ENCODE measurements at places on chromosomes 1 and 21. TPM values are rescaled to one million over a fixed set of nuclear protein-coding genes. Genes with fewer than 3 reads are reported as not detected.

- H3K4me1 ChIP-seq: no peaks in the 10 kb centered on the region
- DNase-seq: no peak
- no peaks in the 10 kb centered on the region for H3K27me3 ChIP-seq
- no peaks in the 10 kb centered on the region for H3K36me3 ChIP-seq
- H3K4me3 ChIP-seq: no peak overlapping the region
Measured at GRCh38 chr21:42755766-42756579, 102.6 kb downstream of the PDE9A start.

DNA sequence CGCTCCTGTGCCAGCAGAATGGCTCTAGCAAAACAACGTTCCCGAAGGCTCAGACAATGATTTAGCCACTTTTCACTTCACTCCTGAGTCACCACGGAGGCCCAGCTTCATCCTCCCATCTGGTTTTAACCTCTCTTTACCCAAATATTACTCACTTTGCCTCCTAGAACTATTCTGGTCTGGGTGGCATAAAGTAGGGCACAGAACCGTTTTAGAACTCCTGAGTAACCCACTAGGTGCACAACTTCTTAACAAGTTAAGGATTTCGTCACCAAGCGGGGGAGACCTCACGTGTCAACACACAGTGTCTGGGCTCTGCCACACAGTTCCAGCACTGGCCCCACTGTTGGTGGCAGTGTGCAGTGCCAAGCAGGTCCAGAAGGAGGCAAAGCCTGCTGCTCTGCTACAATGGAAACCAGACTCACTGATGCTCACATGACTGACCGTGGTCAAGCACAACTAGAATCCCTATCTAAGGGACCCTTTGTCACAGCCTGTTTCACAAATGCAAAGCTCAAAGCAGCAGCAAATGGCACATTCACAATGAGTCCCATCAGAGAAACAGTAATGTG lies 121.7 kb downstream of the SIPA1L2 start:
- H3K36me3 ChIP-seq: no peaks in the 10 kb centered on the region
- peaks cover 5% of the 10 kb centered on the region for H3K4me1 ChIP-seq
- peak; percentile 46 for DNase-seq
- no peak overlapping the region for H3K4me3 ChIP-seq
- H3K27ac ChIP-seq: no peak overlapping the region

DNA sequence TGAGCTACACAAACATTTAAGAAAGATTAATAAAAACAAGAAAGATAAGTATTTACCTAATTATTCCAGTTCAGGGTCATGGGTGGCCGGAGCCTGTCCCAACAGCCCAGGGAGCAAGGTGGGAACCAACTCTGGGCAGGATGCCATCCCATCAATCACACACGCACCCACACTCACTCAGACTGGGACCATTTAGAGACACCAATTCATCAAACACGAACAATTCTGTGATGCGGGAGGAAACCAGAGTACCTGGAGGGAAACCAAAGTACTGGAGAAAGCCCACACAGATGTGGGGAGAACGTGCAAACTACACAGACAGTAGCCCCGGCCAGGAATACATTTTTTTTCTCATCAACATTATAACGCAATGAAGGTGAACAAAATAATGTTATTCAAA lies 16.2 kb downstream of the WASF2 start:
- DNase-seq: no peak
- no peaks in the 10 kb centered on the region for H3K36me3 ChIP-seq
- no peaks in the 10 kb centered on the region for H3K27me3 ChIP-seq
- no peak overlapping the region for H3K4me3 ChIP-seq
- H3K27ac ChIP-seq: no peak overlapping the region

GRCh38 chr1:87136607-87137341 lies 191.9 kb upstream of the LMO4 start:
- H3K4me1 ChIP-seq: peaks cover 9% of the 10 kb centered on the region
- H3K4me3 ChIP-seq: no peak overlapping the region
- no peak overlapping the region for H3K27ac ChIP-seq
- no peak for DNase-seq

DNA sequence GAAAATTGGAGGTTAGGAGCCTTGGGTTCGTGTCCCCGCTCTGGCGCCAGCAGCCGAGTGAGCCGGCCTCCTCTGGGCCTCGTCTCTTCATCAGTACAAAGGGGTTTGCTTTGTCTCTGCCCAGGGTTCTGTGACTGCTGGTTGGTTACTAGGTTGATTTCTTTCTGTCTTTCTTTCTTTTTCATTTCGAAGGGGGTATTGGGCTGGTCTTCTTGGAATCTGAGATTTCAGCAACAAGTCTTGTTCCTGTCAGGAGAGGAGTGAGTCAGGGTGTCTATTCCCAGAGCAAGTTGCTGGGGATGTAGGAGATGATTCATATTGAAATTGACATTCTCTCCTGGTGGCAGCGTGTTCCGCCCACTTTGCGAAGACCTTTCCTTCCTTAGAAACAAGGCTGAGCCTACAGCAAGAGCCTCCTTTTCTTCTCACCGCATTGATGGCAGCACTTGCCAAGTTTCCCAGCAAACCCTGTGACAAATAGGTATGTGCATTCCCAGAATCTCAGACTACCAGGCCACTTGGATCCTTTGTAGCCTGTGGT lies 79.2 kb downstream of the MAN1C1 start:
- H3K27ac ChIP-seq: peak overlapping the region; percentile 84
- DNase-seq: peak; percentile 98
- H3K27me3 ChIP-seq: no peaks in the 10 kb centered on the region
- peak overlapping the region; percentile 12 for H3K4me3 ChIP-seq
- no peaks in the 10 kb centered on the region for H3K36me3 ChIP-seq

- DNase-seq: no peak
- H3K4me1 ChIP-seq: no peaks in the 10 kb centered on the region
- H3K36me3 ChIP-seq: peaks cover 88% of the 10 kb centered on the region
- no peaks in the 10 kb centered on the region for H3K27me3 ChIP-seq
Measured at GRCh38 chr1:116396769-116397168, 23.7 kb downstream of the ATP1A1 start.

GRCh38 chr1:1206376-1206965 lies at the start of gene TNFRSF18:
TNFRSF18 (minus strand) TSS chr1:1206592; CDS start chr1:1206571, 21 bp downstream.
- peaks cover 3% of the 10 kb centered on the region for H3K27me3 ChIP-seq
- DNase-seq: no peak
- H3K36me3 ChIP-seq: no peaks in the 10 kb centered on the region
- H3K4me3 ChIP-seq: peak within 1 kb of the TSS; percentile 5
- H3K4me1 ChIP-seq: peaks cover 27% of the 10 kb centered on the region

DNA sequence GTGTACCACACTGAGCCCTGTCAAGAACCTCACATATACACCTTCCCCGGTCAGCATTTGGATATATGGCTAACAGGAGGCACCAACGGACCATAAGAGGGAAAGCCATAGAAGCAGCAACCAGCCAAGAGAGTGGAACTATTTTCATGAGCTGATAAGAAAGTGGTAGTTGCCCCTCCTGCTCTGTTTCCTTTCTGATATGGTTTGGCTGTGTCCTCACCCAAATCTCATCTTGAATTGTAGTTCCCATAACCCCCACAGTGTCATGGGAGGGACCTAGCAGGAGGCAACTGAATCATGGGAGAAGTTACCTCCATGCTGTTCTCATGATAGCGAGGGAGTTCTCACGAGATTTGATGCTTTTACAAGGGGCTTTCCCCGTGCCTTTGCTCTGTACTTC lies 366.1 kb upstream of the DAB1 start:
- no peaks in the 10 kb centered on the region for H3K36me3 ChIP-seq
- no peak overlapping the region for H3K27ac ChIP-seq
- H3K4me3 ChIP-seq: no peak overlapping the region
- H3K27me3 ChIP-seq: no peaks in the 10 kb centered on the region
- DNase-seq: no peak

DNA sequence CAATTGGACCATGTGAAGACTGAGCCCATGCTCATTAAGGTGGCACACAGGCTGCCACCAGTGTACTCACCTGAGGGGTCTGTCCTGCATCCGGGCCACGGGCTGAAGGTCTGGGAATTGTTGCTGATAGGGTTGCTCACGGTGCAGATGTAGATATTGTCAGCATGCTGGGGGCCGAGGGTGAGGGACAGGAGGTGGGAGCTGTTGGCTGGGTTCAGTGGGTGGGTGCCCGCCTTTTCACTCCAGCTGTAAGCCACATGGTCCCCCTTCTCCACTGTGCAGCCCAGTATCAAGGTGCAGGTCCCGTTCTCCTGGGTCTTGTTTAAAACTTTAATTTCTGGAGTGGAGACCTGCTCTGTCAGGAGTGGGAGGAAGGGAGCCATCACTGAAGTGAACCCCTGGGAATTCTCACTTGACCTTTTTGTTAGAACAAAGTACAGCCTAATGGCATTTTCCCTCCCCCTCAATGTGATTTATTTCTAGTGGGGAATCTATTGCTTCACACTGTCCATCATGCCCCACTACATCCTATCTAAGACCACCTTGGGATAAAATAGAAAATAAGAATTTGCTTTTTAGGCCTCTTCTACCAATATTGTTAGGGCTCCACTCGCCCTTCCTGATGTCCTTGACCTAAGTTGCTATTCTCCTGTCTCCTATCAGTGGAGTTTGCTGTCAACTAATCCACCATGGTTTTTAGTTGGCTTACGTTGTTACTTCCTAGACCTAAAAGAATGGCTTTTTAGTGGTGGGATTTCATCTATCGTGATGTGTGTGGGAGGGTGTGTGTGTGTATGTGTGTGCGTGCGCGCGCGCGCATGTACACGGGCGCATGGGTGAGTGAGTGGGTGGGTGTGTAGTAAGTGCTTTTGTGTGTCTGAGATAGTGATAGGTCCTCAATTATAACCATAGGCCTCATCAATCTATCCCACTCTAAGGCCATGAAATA lies 12.0 kb downstream of the SLAMF1 start:
- no peaks in the 10 kb centered on the region for H3K36me3 ChIP-seq
- no peak overlapping the region for H3K4me3 ChIP-seq
- no peaks in the 10 kb centered on the region for H3K27me3 ChIP-seq
- no peak for DNase-seq
- no peak overlapping the region for H3K27ac ChIP-seq
- no peaks in the 10 kb centered on the region for H3K4me1 ChIP-seq

DNA sequence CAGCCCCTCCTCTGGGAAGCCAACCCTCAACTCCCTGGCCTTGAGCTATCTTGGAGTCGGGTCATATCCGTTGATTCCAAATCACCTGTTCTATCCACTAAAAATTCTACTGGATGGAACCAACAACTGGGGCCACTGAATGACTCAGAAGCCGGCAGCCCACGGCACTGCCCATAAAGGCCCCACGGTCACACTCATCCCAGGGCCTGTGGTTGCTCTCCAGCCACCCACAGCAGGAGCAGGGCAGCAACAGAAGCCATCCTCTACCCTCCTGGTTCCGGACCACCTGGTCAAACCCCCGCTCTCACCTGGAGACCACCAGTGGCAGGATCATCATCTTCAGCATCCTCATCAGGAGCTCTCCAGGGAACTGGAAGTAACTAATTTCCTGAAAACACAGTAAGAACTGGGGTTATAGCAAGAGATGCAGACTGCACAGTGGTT lies 8.4 kb downstream of the SLC1A7 start:
- no peaks in the 10 kb centered on the region for H3K27me3 ChIP-seq
- H3K27ac ChIP-seq: no peak overlapping the region
- H3K36me3 ChIP-seq: no peaks in the 10 kb centered on the region
- DNase-seq: no peak

GRCh38 chr1:85605484-85606413 lies 25.2 kb downstream of the CCN1 start:
- H3K4me3 ChIP-seq: no peak overlapping the region
- DNase-seq: no peak
- H3K27me3 ChIP-seq: no peaks in the 10 kb centered on the region
- H3K27ac ChIP-seq: peak overlapping the region; percentile 88

- no peaks in the 10 kb centered on the region for H3K4me1 ChIP-seq
- H3K27me3 ChIP-seq: no peaks in the 10 kb centered on the region
- no peaks in the 10 kb centered on the region for H3K36me3 ChIP-seq
- no peak overlapping the region for H3K4me3 ChIP-seq
Measured at GRCh38 chr1:46812065-46812963, 13.5 kb downstream of the CYP4B1 start.

The FCRL1 gene
- not detected for total RNA-seq

The SLFNL1 gene
- total RNA-seq: 0.14 TPM

The GJB5 gene
- not detected for total RNA-seq

The FCRLA gene
- 0.38 TPM for total RNA-seq

The FCRLB gene
- 0.72 TPM for total RNA-seq
